ENCODE measurements at places on chromosomes 16 and 17. TPM values are rescaled to one million over a fixed set of nuclear protein-coding genes. Genes with fewer than 3 reads are reported as not detected.

Gene SERPINF2
- total RNA-seq, result 0.37 TPM

Gene TMC7
- 3.7 TPM for total RNA-seq

Gene FBXW10
- not detected for total RNA-seq

Gene TTLL6
- not detected for total RNA-seq

Gene ORC6
- total RNA-seq, result 10.1 TPM

Gene TMEM235
- total RNA-seq, result not detected

Gene FBXL16
- total RNA-seq, result 0.26 TPM

Gene SLC6A2
- total RNA-seq, result 10.5 TPM

Gene NETO2
- total RNA-seq, result 17.9 TPM

Gene DDX19B
- 16.3 TPM for total RNA-seq

Gene HOXB1
- not detected for total RNA-seq

Gene STX1B
- total RNA-seq, result 0.74 TPM

Gene DNAH2
- 0.11 TPM for total RNA-seq

Gene TBC1D28
- not detected for total RNA-seq

Gene TNFRSF13B
- total RNA-seq, result not detected

Gene STXBP4
- total RNA-seq, result 45.4 TPM

Gene MYO15B
- total RNA-seq, result 108 TPM

Gene KRT33B
- total RNA-seq, result not detected

Gene ITGAD
- 0.21 TPM for total RNA-seq

All from urinary bladder (tissue), 4 donors.